ENCODE measurements at places on chromosomes 2 and 18.

DNA sequence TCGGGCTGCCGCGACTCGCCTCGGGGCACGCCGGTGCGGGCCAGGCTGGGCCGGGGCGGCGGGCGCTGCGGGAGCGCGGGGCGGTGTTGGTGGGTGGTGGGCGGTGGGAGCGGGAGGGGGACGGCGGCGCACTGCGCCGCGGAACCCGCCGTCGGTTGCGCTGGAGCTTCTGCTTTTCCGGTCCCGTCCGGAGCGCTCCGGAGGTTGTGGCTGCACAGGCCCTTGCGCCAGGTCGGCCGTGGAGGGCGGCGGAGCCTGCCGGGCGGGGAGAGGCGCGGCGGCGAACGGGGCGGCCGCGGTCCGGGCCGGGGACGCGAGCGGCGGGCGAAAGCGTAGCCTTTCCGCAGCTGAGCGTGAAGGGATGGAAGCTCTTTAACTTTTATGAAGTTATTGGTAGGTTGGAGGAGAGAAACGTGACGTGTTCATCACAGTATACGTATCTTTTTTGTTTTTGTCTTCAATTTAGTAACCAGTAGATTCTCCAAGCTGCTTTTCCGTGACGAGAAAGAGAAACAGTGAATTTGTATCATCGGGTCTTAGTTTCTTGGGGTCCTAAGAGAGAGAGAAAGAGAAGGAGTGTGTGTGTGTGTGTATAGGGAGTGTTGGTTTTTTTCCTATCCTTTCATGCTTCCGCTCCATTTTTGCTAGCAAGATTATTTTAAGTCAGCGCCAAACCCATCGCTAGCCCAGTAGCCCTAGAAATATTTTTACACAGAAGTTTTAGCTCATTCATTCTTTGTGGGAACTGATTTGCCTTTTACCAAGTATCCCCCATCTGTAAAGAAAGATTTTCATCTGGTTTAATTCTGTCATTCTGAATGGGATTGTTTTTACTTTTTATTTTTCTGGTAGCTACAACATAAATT lies 535 bp downstream of the ATG4B start:
- DNase-seq = peak; percentile 58

DNA sequence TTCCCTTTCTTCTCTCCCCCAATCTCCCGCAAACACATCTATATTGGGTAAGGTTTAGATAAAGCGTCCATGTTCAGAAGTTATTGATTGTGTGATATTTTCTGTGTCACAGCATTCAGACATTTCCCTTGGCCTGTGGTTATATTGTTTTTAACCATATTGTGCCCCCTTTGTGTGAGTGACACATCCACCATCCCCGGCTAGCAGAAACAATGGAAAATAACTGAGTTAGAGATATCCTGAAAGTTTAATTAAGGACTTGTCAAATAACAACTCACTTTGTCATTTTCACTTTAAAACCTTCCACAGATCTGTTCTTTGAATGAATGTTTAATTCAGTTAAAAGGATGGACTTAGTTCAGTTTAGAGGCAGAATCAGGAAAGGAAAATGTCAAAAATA lies 151.0 kb downstream of the KCNJ3 start:
- DNase-seq = no peak

DNA sequence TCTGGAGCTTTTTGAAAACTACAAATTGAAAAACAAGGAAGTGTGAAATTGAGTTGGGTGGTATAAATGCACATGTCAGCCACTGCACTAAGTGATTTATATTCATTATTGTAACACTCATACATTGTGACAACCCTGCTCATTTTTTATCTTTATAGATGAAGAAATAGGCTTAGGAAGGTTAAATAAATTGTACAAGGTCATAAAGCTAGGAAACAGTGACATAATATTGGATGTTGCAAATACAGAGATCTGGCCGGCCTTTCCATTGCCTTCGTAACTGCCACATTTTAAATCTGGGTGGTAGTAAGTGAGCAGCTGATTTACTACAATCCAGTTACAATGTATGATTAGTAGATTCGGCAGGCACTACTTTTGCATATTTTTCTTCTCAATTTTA lies 76.6 kb upstream of the LPIN2 start:
- DNase-seq = no peak

DNA sequence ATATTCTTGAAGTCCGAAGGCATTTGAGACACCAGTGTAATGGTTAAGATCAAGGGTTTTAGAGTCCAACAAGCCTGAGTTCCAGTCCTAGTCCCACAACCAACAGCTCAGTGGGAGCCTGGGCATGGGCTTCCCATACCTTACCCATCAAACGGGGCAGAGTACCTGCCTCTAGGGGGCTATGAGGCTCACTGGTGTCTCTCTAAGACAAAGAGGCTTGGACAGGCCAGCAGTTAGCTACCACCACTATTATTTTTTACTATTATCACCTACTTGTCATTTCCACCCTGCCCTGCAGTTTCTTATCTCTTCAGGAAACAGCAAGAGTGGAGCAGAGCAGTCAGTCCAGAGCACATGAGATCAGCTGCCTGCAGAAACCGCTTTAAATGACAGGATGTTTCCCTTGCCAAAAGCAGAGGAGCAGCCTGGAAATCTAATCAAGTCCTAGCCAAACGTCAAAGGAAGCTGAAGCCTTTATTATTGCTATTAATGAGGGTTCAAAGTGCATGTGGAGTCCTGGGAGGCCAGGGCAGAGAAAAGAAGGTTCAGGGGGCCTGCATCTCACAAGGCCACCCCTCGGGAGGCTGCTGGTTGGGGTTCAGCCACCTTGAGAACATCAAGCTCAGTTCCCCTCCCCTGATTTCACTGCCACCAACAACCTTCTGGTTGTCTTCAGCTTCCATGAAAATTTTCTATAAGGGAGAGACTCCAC lies 66.6 kb downstream of the STPG4 start:
- no peak for DNase-seq

DNA sequence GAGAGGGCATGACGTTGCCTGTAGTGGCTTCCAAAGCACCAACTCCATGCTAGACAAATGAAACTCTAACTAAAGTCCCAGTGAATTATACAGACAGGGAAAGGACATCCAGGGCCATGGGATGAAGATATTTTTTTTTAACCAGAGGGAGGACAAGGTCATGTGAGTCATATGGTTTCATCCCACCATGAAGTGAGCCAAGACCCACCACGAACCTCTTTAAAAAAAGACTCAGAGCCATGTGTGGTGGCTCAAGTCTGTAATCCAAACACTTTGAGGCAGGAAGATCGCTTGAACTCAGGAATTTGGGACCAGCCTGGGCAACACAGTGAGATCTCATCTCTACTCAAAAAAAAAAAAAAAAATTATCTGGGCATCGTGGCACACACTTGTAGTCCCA lies 115.2 kb downstream of the LIPG start:
- DNase-seq = no peak

DNA sequence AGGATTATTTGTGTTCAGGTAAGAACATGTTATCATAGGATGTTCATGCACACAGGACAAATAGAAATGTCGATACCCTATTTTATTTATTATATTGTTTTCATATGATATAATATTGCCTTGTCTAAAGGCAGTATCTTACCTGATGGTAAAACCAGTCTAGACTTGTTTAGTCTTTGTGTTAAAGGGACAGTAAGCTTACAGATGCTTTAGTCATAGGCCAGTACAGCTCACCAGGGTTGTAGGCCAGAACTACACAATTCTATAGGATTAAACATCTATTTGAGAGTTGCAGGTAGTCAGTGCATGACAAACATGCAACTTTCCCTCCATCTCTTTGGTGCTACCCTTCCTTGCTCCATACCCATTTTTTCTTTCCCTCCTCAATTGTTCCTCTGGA lies 158.5 kb downstream of the GALNT3 start:
- no peak for DNase-seq

- DNase-seq = no peak
Observed at GRCh38 chr2:166444306-166444705, 49.7 kb downstream of the SCN7A start.

- no peak for DNase-seq
Observed at GRCh38 chr18:33729556-33729955, 151.5 kb downstream of the ASXL3 start.

DNA sequence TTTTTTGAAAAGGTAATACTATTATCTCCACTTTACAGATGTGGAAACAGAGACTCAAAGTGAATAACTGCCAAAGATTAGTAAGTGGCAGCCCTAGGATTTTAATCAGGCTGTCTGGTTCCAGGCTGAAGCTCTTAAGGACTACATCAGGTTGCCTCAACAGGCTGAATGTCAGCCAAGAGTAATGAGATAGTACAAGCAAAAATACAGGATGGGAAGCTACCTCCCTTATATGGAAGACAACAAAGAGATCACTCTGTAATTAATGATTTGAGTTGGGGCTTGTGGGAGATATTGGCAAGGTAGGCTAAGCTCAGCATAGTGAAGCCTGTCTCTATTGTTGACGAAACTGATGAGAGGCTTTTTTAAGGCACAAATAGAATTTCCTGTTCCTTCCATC lies 323.1 kb downstream of the KCNJ3 start:
- DNase-seq = no peak

DNA sequence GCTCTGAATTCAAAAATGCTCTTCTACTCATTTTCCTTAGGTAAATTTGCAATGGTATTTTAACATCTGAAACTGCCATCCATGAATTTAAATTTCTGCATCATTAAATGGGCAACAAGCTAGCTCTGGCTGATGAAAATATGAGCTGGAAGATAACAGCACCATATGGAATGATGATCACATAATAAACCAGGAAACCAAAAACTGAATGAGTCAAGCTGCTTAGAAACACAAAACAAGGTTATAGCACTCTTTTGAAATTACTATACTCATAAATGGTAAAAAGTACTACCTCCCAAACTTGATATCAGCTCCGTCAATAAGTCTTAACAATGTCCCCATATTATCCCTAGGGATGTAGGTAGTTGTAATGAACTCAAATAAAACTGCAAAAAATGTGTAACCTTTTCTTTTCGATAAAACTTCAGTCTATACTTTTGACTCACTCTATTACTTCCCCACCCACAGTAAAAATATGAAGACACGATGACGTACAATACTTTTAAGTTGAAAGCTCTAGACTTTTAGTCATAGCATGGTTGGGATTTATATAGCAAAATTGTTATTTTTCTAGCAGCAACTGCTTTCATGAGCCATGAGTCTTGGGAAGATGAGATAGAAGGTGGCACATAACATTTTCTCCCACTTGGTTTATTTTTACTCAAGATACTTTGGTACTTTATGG lies 396.7 kb downstream of the CDH2 start:
- DNase-seq = no peak

GRCh38 chr2:173354582-173355131 lies at the start of gene CDCA7:
Gene CDCA7 (plus strand): TSS chr2:173354872. CDS start chr2:173354964, 92 bp downstream.
- peak; percentile 36 for DNase-seq

- DNase-seq = no peak
Observed at GRCh38 chr2:179886-180285, 83.9 kb downstream of the SH3YL1 start.

GRCh38 chr2:186594001-186594722 lies 4.3 kb downstream of the ITGAV start:
- DNase-seq = no peak

- DNase-seq = no peak
Observed at GRCh38 chr2:120807751-120808150, 72.1 kb downstream of the GLI2 start.

DNA sequence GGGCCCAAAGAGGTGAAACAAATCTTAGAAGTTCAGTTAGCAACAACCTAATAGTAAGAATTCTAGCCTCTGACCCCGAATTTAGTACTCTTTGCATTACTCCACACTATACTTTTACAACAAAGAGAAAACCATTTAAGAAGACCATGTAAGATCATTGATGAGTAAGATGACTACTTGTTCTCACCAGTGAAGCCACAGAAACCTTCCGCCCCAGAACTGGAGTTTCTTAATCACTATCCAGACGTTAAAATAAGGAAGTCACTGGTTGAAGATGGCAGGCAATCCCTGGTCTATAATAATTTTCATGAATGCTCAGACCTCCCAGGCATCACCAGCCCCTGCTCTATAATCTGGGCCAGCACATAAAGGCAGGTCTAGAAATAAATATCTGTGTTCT lies 95.0 kb downstream of the TMEM163 start:
- DNase-seq = no peak

DNA sequence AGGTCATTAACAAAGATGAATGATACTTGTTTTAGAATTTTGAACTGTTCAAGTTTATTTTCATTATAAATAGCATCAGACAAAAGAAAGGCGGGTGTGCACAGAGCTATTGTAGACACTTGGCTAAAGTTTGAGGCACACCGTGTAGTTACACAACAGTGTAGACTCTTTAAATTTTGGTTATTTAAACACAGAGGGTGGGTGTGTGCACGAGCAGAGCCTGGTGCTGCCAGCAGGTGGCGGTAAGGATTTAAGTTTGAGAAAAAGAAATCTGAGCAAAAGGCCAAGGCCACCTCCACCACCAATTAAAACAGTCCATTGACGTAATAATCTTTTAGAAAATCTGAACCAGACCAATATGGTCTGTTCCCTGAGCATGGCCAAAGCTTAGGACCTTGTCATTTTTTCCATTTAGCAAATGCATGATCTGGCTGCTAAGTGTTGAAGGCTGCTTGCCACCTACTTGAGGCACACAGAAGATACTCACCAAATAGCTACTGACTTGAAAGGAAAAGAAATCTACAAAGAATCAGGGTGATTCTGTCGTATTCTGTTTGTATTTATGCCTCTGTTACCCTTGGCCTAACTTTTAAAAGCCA lies 14.3 kb downstream of the COPS7B start:
- peak; percentile 37 for DNase-seq

DNA sequence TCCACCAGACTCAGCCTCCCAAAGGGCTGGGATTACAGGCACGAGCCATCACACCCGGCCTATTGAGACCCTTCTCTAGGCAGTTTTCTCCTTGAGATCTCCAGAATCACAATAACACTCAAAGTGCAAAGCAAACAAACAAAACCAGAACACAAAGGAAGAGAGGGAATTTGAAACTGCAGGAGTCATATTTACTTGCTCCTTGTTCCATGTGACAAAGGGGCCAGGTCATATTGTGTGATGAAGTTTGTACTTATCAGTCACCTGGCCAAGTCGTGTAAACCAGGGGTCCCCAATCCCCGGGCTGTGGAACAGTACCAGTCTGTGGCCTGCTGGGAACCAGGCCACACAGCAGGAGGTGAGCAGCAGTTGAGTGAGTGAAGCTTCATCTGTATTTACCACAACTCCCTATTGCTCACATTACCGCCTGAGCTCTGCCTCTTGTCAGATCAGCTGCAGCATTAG lies 26.5 kb downstream of the SCYGR8 start:
- no peak for DNase-seq

- no peak for DNase-seq
Observed at GRCh38 chr2:14364471-14364870, 268.0 kb upstream of the LRATD1 start.

GRCh38 chr2:120963997-120964705 lies 228.5 kb downstream of the GLI2 start:
- DNase-seq = no peak

Measured in stimulated activated naive CD4-positive, alpha-beta T cell treated with Interleukin-2 at 50 U/mL for 16 hours (primary cell).